ENCODE measurements at places on chromosomes 11 and 22. TPM values are rescaled to one million over a fixed set of nuclear protein-coding genes. Genes with fewer than 3 reads are reported as not detected.

OR51B2 gene
- total RNA-seq: not detected

DNA sequence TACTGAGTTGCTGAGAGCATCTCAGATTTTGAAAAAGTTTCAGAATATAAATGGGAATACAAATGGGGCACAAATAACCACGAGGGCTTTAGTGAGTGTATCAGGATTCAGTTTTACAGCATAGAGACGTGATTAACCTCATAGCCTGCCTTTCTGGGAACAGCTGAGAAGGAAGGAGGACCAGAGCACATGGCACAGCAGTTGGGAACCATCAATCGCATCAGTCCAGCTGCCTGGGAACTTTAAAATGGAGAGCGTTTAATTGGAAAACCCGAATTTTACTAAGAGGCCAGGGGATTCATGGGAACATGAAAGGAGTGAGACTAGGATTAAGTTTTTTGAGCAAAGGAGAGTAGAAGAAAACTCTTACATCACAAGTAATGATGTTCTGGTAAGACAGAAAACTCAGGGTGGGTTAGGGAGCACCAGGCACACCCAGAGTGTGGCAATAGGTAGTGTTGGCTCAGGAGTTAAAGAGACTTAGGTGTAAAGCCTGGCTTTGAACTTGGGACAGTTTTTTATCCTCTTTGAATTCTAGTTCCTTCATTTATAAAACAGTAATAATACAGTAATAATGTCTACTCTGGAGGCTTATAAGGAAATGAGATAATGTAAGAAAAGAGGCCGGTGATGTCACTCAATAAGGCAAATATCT, 40.2 kb downstream of the FZD4 start:
- no peak for DNase-seq

CCDC34 gene
- 25.9 TPM for total RNA-seq

DNA sequence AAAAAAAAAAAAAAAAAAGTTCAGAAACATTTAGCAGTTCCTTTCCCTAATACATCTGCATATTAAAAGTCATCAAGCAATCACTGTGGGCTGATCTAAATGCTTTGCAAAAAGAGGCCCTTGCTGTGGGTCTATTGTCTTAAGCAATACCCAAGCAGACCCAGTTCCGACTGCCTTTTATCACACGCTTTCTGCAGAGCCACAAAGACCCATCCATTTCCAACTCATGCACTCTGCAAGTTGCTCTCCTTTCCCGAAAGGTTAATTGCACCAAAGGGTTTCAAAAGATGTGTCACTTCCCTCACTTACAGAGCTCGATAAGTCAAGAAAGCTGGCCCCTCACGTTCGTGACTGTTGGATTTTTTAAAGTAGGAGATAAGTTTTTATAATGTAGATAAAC, 138.9 kb downstream of the MPPED1 start:
- DNase-seq: peak; percentile 2

HSPB2 gene
- not detected for total RNA-seq

DNA sequence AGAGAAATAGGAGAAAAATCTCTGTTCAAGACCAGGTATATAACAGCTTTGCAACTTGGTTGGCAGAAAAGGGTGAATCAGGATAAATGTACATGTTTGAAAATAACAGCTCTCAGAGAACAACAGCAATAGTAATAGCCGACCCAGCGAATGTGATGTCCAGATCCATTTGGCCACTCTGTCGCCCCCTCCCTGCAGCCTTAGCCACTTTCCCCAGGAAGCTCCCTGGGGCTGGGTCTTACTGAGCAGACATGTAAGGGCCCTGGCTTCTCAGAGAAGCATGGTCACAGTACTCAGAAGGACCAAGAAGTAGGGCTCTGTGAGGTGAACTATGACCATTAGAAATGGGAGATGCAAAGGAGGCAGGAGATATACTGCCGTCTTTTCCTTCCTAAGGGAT, 154.1 kb upstream of the SNX19 start:
- no peak for DNase-seq

CARD16 gene
- total RNA-seq: not detected

- DNase-seq: no peak
These were observed 69.4 kb upstream of the SC5D start for GRCh38 chr11:121223161-121223560.

GRCh38 chr11:12846786-12847615, 162.1 kb upstream of the RASSF10 start:
- no peak for DNase-seq

GRCh38 chr11:12581923-12582322, 92.3 kb upstream of the TEAD1 start:
- no peak for DNase-seq

EFCAB6 gene
- total RNA-seq: 7.0 TPM

KRTAP5-1 gene
- not detected for total RNA-seq

BTBD10 gene
- total RNA-seq: 31.1 TPM

DNA sequence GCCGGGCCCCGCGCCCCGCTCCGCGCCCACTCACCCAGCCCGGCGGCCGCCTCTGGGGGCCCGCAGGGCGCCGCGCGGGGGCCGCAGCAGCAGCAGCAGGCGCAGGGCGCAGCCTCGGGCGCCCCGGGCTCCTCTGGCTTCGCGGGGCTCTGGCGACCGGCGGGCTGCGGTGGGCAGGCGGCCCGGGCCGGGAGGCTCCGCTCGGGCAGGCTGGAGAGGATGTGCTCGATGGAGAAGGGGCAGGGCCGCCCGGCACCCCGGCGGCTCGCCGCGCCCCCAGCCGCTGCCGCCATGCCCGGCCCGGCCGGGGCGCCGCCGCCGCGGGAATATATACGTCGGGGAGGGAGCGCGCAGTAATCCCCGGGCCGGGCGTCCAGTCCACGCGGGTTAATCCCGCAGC, at the start of gene GSC2:
Gene GSC2 (minus strand): TSS at position 302 of the 400 bp plus-strand sequence. CDS start 9 bp downstream, at position 293.
- DNase-seq: no peak

DNA sequence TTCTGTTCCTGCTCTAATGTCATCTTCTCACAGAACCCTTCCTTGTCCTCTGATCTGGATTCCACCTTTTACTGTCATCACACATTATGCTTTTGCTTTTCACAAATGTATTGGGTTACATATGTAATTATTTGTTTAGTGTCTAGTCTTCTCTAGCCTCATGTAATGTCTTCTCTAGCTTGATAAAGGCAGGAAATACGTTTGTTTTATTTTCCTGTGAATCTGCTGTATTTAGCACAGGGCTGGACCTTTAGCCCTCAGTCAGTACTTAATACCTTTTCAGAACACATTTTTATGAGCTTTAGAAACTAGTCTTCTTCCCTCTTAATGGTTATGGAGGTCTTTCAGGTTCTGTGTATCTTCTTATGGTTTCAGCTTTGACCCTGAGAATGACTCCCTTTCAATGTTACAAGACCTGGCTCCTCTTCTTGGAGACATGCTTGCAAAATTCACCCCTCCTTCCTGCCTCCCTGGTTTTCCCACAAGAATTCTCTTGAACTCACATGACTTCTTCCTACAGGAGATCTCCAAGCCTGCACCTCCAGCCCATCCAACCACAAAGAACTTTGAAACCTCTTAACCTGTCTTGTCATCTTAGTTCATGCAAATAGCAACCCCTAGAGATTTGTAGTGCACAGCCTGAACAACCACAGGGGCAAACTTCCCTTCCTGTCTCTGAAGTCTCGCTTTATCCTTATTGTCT, 132.7 kb upstream of the DDI1 start:
- no peak for DNase-seq

DNA sequence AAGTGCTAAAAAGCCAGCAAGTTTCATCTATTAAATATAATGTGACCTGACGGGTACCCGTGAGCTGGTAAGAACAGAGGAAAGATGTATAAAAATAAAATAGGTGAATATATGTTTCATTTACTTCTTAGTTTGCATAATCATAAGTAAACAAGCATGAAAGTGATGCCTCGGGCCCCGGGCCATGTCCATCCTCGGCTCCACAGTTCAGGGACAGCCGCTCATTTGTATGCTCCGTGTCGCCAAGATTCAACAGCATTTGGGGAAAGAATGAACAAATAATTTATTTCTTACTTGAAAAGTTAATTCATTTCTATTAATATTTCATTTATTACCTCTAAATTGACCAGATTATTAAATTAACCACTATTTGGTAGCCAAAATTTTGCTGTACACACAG, 251.8 kb downstream of the NTM start:
- no peak for DNase-seq

DNA sequence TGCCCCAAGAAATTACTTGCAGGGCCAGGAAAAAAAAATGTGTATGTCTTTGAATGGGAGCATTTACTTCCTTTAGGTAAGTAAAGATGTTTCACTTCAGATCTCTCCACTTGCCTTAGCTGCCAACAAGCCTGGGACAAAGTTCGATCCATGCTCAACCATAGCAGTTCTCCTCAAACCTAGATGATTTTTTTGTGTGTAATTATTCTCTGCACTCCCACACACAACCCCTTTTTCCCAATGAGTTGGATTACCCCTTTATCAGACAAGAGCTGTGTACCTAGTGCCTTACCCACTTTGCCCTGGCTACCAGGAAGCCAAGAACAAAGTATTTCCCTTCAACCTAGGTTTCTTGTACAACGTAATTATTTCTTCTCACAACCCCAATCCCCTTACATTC, 35.6 kb downstream of the TPBGL start:
- DNase-seq: no peak

- DNase-seq: no peak
These were observed 47.2 kb upstream of the MPEG1 start for GRCh38 chr11:59259867-59260475.

RAPSN gene
- 0.42 TPM for total RNA-seq

- no peak for DNase-seq
These were observed 439 bp downstream of the SPA17 start for GRCh38 chr11:124674168-124674517.

SLC17A6 gene
- not detected for total RNA-seq

GRCh38 chr11:87239001-87239400, 201.3 kb downstream of the TMEM135 start:
- DNase-seq: no peak

- DNase-seq: no peak
These were observed 70.6 kb downstream of the ZBTB16 start for GRCh38 chr11:114130115-114130576.

- no peak for DNase-seq
These were observed 19.4 kb upstream of the LRRC55 start for GRCh38 chr11:57162179-57162898.

GRCh38 chr11:67545280-67545679, 22.0 kb upstream of the CABP2 start:
- DNase-seq: no peak

- no peak for DNase-seq
These were observed 25.8 kb downstream of the TNRC6B start for GRCh38 chr22:40203572-40203971.

DNA sequence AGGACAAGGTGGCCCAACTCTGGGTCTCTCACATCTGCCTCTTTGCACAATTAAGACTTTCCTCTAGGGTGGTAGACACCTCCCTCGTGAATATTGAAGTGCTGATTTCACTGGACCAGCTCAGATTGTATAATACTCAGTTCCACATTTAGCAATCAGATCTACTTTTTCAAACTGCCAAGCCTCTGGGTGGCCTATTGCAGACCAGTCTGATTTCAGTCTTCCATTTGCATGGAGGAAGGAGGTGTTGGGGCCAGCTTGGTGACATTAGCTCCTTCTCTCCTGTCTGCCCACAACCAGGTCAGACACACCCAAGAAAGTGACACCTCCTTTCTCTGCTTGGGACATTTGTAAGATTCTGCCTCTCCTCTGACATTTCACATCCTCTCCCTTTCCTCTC, 78.2 kb downstream of the PPFIBP2 start:
- no peak for DNase-seq

GRCh38 chr11:117972629-117973502, 13.3 kb upstream of the IL10RA start:
- no peak for DNase-seq

- no peak for DNase-seq
These were observed 66.1 kb downstream of the SLC36A4 start for GRCh38 chr11:93131709-93132108.

- DNase-seq: no peak
These were observed 11.5 kb downstream of the THAP12 start for GRCh38 chr11:76369406-76369805.

SLC7A4 gene
- 1.1 TPM for total RNA-seq

DNA sequence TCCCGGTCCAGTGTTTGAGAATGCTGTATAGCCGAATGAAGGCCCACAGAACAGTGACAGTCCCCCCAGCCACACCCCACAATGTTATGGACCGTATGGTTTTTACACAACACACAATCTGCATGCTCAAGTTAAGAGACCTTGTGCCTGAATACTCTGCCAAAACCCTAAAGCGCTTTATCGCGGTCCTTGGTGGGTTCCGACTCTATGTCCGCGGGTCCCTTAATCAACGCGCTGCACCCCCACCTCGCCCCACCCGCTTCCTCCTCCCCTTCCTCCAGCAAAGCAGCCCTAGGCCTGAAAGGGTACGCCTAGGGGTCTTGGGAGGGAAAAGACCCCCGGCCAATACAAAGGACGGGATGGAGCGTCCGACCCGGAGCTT, 442 bp downstream of the COPB1 start:
- DNase-seq: peak; percentile 11

FBLN1 gene
- total RNA-seq: 258 TPM

GRCh38 chr11:64476881-64477280, 114.1 kb upstream of the SLC22A12 start:
- no peak for DNase-seq

RIMBP3C gene
- total RNA-seq: not detected

DNA sequence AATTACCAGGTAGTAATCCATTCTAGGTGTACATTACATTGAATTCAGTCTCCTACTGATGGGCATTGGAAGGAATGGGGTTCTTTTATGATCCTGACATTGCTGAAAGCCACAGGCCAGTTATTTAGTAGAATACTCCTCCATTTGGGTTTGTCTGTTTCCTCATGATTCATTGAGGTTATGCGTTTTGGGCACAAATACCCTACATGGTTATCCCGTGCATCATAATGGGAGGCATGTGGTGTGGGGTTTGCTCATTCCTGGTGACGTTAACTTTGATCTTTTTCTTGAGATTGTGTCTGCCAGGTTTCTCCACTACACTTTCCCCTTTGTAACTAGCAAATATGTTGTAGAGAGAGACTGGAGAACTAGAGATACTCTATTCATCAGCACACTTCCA, 5.5 kb downstream of the FOLR3 start:
- DNase-seq: no peak

DNA sequence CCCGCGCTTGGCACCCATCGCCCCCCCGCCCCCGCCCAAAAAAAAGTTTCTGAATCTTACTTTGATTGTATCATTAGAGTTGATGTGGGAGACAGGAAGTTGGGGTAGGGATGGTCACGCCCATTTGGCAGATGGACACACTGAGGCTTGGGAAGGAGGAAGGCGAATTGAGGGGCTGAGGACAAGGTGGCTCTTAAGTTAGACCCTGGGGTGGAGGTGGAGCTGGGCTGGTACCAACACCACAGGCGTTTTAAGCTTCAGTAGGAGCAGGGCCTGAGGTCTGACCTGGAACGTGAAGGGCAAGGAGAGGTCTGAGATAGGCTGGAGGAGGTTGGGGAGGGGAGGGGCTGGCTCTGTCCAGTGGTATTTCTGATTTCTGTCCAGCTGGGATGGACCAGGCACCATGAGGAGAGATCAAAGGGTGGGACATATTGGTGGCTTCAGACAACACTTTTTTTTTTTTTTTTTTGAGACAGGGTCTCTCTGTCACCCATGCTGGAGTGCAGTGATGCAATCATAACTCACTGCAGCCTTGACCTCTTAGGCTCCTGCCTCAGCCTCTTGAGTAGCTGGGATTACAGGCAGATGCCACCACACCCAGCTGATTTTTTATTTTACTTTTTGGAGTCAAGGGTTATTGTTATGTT, 799 bp upstream of the CDC42BPG start:
- no peak for DNase-seq

POU2AF2 gene
- total RNA-seq: not detected

- DNase-seq: no peak
These were observed 2.0 kb downstream of the KDM2A start for GRCh38 chr11:67120881-67121710.

All from progenitor cell of endocrine pancreas (in vitro differentiated cells).